ENCODE measurements at places on chromosomes 3 and 15. TPM values are rescaled to one million over a fixed set of nuclear protein-coding genes. Genes with fewer than 3 reads are reported as not detected.
A peak's percentile ranks its signal among the peaks of the same experiment; 100 is the strongest.

DNA sequence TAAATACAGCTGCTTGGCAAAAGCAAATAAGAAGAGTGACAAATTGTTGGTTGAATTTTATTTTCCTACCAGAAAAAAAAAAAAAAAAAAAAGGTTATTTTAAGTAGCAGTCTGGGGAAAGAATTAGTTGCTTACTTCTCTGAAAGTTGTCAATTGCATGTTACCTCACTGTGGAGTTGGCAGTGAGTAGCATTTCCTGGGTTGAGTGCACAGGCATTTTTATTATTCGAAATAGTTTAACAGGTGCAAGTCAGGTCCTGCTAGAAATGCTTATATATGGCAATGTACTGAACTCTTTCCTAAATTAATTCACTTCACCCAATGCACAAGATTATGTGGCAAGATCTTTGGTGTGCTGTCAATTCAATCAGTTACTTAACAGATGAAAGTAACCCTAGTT lies 680.6 kb downstream of the EPHA3 start:
- no peaks in the 10 kb centered on the region for H3K4me1 ChIP-seq
- no peak overlapping the region for H3K4me3 ChIP-seq
- H3K27me3 ChIP-seq: no peaks in the 10 kb centered on the region
- no peak for DNase-seq
- H3K36me3 ChIP-seq: no peaks in the 10 kb centered on the region
- H3K27ac ChIP-seq: no peak overlapping the region

DNA sequence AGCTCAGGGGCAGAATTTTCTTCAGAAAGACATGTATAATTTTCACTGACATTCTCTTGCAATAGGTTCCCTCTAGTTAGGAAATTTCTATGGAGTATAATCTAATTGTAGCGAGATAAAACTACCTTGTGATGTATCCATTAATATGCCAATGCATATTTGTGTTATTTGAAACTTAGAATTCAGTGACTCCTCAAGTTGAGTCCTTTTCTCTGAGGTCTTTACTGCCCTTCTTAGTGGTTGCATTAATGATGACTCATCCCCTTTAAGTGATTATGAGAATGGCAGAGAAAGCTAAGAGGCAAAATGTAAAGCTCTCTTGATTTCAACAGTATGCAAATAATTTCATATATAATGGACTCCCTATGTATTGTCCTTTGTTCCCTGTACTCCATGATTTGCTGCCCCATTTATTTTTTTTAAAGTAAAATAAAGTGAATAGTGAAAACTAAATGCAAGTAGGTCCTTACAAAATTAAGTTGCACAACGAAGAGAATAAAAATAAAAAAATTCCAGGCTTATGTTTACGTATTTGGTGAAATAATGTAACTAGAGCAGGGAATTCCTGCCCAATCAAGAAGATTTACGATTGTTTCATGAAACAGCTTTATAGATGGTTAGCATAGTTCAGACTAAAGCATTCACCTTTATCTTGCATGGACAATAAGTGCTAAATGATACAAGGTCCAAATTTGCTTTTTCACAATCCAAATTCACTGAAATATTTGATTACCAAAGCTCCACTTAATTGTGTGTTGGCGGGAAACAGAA lies 78.1 kb downstream of the ZPLD1 start:
- H3K4me1 ChIP-seq: no peaks in the 10 kb centered on the region
- DNase-seq: no peak
- H3K36me3 ChIP-seq: no peaks in the 10 kb centered on the region
- H3K27me3 ChIP-seq: no peaks in the 10 kb centered on the region

DNA sequence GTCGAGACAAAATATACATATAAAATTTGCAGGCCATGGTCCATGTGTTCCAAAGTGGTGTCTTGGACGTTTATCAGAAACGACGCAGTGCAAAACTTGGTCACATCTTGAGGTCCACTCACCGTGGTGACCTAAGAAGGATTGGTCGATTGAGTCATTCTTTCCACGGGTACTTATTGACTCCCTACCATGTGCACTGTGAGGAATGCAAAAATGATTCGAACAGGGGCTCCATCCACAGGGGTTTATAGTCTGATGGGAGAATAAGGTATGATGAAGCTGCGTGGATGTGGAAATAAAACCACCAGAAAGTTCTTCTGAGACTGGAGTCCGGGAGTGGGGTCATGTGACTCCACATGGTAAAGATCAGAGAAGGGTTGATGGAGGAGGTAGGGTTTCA lies 185.2 kb downstream of the ITPR1 start:
- no peak overlapping the region for H3K27ac ChIP-seq
- no peaks in the 10 kb centered on the region for H3K27me3 ChIP-seq
- H3K36me3 ChIP-seq: peaks cover 11% of the 10 kb centered on the region

DNA sequence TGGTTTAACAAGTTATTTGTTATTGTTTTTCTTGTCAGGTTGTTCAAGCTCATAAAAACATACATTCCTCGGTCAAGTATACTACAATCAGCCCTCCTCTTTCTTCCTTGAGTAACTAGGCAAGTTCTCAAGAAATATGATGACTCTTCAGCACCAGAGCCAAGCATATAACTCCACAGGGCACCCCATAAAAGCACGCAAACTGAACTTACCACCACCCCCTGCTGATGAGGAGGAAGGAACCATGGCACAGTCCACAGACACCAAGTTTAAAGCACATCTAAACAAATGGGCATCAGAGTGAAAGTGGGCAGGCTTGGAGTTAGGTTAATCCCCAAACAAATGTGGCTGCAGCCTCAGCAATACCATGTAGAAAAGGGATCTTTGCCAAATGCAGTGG lies 5.3 kb downstream of the IP6K2 start:
- H3K27ac ChIP-seq: no peak overlapping the region
- no peak overlapping the region for H3K4me3 ChIP-seq
- peaks cover 25% of the 10 kb centered on the region for H3K4me1 ChIP-seq
- peaks cover 18% of the 10 kb centered on the region for H3K36me3 ChIP-seq

- peaks cover 50% of the 10 kb centered on the region for H3K27me3 ChIP-seq
- H3K4me1 ChIP-seq: peaks cover 12% of the 10 kb centered on the region
- no peaks in the 10 kb centered on the region for H3K36me3 ChIP-seq
- no peak for DNase-seq
- H3K4me3 ChIP-seq: no peak overlapping the region
These were observed 2.5 kb upstream of the GATA2 start for GRCh38 chr3:128495435-128495970.

DNA sequence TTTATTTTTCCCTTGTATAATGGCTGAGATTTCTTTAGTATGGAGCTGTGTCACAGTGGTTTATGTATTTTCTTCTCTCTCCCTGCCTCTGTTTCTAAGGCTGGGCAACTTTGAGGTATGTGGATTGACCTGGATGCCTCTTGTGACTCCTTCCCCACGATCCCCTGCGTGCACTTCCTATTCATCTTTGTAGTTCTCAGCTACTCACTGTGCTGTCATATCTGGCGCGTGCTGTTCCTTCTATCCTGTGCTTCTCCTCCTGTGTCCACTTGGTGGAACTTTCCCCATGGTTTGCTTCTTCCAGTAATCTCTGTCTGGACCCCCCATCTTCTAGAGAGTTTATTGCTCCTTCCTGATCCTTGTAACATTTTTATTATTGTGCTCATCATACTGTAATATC lies 97.3 kb downstream of the AKAP13 start:
- H3K4me3 ChIP-seq: no peak overlapping the region
- DNase-seq: no peak
- H3K27ac ChIP-seq: no peak overlapping the region
- no peaks in the 10 kb centered on the region for H3K36me3 ChIP-seq
- H3K27me3 ChIP-seq: no peaks in the 10 kb centered on the region

DNA sequence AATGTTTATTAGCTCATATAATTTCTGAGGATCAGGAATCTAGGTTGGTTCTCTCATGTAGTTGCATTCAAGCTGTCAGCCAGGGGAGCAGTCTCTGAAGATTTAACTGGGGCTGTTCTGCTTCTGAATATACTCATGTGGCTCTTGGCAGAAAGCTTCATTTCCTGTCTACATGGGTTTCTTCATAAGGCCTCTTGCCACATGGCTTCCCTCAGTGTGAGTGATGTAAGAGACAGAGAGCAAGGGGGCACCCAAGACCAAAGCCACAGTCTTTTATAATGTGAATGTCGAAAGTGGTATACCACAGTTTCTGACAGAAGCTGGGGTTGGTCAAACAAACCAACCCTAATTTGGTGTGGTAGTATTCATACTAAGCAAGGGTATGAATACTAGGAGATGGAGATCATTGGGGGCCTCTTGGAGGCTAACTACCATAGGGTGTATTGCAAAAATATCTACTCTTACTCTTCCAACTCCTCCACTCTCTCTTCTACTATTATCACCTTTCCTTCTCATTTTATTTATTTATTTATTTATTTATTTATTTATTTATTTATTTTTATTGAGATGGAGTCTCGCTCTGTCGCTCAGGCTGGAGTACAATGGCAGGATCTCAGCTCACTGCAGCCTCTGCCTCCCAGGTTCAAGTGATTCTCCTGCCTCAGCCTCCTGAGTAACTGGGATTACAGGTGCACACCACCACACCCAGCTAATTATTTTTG lies 123.8 kb downstream of the B3GALNT1 start:
- H3K4me1 ChIP-seq: no peaks in the 10 kb centered on the region
- no peak for DNase-seq
- H3K27ac ChIP-seq: no peak overlapping the region
- H3K36me3 ChIP-seq: no peaks in the 10 kb centered on the region

GRCh38 chr3:131236421-131236820 lies 145.2 kb upstream of the NUDT16 start:
- no peak overlapping the region for H3K27ac ChIP-seq
- DNase-seq: no peak
- H3K36me3 ChIP-seq: no peaks in the 10 kb centered on the region
- no peak overlapping the region for H3K4me3 ChIP-seq

- peak overlapping the region; percentile 58 for H3K27ac ChIP-seq
- no peaks in the 10 kb centered on the region for H3K27me3 ChIP-seq
- no peak for DNase-seq
- peaks cover 17% of the 10 kb centered on the region for H3K4me1 ChIP-seq
- H3K36me3 ChIP-seq: no peaks in the 10 kb centered on the region
These were observed 17.5 kb upstream of the GOLGA8J start for GRCh38 chr15:30065025-30065801.

DNA sequence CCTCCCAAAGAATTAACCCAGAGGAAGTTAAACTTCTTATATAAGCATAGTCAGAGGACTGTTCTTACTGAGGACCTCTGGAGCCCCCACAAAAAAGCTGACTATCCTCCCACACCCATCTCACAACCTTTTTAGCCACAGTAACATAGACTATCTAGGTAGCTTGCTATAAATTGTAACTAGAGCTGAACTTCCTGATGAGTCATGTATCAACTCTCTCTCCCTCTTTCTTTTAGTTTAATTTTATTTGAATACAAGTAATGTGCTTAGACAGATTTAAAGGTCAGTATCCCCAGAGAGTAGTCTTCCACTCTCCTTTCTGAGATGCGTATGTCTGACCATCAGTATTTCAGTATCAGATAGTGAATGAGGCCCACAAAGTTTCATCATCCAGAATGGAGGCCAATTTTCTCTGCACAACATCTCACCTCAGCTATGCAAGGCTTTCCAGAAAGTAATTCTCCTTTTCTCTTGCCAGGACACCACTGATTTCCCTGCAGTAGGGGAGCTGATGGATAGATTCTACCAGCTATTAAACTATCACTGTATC lies 104.0 kb upstream of the MYRIP start:
- no peak overlapping the region for H3K4me3 ChIP-seq
- no peaks in the 10 kb centered on the region for H3K27me3 ChIP-seq
- H3K4me1 ChIP-seq: no peaks in the 10 kb centered on the region

DNA sequence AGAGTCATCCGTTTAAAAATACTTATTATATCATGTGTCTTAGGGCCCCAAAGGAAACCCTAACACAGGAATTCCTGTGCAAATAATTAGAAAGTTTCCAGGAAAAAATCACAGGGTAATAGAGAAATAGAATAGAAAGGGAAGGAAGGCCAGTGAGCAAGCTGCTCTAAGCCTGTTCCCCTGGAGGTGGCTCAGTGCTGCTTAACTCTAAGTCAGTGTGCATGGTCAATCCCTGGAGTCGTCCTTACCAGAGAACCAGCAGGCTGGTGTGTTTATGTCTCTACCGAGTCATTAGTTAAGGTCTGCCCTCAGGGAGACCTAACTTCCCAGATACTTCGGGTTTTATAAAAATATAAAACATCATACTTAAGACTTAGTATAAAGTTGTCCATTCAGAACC lies 21.0 kb upstream of the MCF2L2 start:
- H3K27me3 ChIP-seq: no peaks in the 10 kb centered on the region
- DNase-seq: no peak
- H3K4me1 ChIP-seq: peaks cover 8% of the 10 kb centered on the region

DNA sequence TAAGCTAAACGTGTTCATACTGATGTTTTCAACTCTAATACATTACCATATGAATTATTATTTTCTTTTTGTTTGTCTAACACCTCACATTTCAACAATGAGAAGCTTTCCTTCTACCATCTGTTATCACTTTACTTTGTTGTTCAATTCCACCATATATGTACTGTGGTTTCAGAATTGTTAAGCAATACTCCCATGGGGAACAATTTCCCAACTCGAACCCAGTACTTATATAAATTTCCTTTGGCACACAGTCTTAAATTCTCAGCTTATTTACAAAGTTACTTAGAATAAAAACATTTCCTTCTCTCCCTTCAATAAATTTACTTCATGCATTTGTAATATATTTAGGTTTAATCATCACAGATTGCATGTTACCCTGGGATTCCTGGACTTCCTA lies 1764.4 kb downstream of the OTOL1 start:
- H3K4me1 ChIP-seq: no peaks in the 10 kb centered on the region
- no peaks in the 10 kb centered on the region for H3K36me3 ChIP-seq
- H3K4me3 ChIP-seq: no peak overlapping the region
- H3K27me3 ChIP-seq: no peaks in the 10 kb centered on the region
- DNase-seq: no peak

DNA sequence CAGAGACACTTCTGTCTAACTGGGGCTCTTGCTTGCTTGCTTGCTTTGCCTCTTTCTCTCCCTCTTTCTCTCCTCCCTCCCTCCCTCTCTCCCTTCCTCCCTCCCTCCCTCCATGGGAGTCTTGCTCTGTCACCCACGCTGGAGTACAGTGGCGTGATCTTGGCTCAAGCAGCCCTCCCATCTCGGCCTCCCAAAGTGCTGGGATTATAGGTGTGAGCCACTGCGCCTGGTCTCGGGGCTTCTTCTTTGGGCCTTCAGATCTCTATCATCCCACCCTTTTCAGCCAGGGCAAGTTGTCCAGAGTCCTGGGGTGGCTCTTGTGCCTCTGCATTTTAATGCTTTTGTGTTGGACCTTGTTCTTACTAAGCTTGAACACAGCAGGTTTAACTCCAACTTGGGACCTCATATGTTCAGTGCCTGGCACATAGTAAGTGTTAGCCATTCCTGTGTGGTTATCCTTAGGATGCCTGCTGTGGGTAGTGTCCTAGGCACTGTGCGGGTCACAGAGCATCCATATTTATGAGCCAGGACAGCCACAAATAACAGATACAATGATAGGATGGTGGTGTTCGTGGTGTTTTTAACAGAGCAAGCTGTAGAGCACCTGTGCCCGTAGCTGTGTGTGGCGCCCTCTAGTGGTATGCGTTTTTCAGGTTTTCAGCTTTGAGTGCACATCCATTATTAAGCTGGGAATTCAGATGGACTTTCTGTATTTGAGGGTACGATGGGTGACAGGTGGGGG lies 75.1 kb downstream of the CCK start:
- H3K36me3 ChIP-seq: peaks cover 3% of the 10 kb centered on the region
- peak; percentile 18 for DNase-seq
- H3K4me1 ChIP-seq: peaks cover 17% of the 10 kb centered on the region
- H3K4me3 ChIP-seq: no peak overlapping the region
- no peaks in the 10 kb centered on the region for H3K27me3 ChIP-seq

GRCh38 chr3:156291272-156292123 lies 171.1 kb downstream of the KCNAB1 start:
- peaks cover 26% of the 10 kb centered on the region for H3K4me1 ChIP-seq
- no peak for DNase-seq
- no peaks in the 10 kb centered on the region for H3K27me3 ChIP-seq
- H3K4me3 ChIP-seq: peak overlapping the region; percentile 72

Gene CCR3
- not detected for total RNA-seq

Gene VEPH1
- total RNA-seq: not detected

Gene EXD1
- total RNA-seq: not detected

Gene FGF7
- 63.6 TPM for total RNA-seq

Gene CEP19
- total RNA-seq: 0.42 TPM
